HT1080 (cell line): ENCODE measurements at places on chromosomes 6 and 20. TPM values are rescaled to one million over a fixed set of nuclear protein-coding genes. Genes with fewer than 3 reads are reported as not detected.

DNA sequence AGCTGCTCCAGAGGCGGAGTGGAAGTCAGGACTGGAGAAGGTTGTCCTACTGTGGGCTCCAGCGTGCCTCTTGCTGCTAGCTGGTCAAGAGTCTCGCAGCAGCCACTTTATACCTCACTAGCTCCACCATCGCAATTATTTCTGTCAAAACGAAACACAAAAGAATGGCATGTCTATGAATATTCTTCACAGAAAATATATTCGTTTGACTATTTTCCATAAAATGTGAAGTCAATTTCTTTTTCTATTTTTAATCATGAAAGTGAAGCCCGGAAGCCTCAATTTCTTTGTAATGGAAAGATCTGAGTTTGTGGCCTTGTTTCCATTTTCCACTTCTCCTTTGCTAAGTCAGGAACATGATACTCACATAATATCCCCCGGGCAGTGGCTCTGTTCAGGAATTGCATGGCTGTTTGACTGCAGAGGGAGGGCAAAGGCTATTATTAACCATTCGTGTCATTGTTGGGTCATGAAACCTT is 51.7 kb downstream of the DTD1 start:
- DNase-seq: no peak

DNA sequence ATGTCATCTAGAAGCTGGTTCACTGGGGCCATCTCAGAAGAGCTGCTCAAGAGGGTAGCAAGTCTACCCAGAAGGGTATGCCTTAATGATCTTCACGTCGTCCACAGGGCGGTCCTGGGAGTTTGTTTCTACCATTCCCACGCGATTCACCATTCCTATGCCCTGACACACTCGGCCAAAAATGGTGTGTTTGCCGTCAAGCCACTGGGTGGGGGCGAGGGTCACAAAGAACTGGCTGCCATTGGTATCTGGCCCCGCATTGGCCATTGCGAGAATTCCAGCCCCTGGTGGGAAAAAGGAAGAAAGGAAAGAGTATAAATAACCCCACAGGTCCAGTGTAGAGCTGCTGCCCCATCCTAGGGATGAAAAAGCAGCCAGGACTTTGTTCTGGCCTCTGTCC is 16.5 kb upstream of the CPNE5 start:
- DNase-seq: no peak

DNA sequence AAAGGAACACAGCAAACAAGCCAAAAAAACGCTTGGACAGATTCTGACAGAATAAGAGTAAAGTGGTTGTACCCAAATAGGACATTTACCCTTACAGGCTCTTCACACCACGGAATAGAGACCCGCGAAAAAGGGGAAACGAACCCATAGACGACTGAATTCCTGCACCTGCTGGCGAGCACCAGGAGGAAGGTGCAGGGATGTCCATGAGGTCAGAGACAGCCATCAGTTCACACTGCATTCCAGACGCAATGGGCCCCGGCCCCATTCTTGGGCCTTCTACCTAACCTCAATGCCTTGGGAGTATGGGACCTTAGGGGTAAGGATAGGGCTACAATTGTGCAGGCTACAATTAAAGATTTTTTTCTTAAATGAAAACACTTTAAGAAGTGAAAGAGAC is 5.2 kb upstream of the DIDO1 start:
- DNase-seq: no peak

- DNase-seq: no peak
Observed at GRCh38 chr6:53770780-53771249, 24.0 kb upstream of the LRRC1 start.

DNA sequence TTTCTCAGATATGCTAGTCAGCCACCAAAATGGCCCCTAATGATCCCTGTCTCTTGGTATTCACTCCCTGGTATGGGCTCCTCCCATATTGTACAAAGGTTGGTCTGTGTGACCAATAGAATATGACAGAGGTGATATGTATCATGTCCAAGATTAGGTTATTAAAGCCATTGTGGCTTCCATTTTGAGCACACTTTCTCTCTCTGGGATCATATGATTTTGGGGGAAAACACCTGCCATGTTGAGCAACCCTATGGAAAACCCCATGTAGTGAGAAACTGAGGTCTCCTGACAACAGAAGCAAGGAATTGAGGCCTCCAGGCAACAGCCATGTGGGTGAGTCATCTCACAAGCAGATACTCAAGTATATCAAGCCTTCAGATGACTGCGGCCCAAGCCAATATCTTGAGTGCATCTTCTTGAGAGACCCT is 7.1 kb upstream of the ZNF318 start:
- DNase-seq: no peak

DNA sequence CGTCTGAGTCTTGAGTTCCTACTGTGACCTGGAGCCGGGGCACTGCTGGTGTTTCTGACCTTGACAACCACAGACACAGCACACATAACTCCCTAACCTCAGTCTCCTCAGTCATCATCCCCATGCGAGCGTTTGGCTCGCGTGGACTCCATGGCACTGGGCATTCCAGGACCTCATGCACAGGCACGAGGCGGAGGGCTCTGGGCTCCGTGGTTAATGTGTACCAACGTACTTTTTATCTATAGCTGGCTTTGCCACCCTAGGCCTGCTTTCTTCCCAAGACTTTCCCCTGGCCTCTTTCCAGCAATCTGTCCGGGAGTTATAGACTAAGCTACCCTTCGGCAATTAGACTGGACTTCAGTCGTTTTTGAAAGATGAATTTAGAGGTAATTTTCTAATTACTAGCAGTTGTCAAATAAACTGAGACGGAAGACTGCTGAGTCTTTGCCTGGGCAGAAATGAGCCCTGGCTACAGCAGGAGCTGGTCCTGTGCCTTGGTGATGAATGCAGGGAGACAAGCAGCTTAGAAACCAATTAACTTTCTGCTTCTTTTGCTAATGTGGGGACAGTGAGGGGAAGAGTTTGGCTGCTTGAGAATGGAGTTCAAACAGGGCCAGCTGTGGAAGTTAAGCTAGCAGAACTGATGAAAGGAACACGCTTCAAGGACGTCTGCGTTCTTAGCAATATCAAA is 16.1 kb upstream of the CTCFL start:
- DNase-seq: no peak

DNA sequence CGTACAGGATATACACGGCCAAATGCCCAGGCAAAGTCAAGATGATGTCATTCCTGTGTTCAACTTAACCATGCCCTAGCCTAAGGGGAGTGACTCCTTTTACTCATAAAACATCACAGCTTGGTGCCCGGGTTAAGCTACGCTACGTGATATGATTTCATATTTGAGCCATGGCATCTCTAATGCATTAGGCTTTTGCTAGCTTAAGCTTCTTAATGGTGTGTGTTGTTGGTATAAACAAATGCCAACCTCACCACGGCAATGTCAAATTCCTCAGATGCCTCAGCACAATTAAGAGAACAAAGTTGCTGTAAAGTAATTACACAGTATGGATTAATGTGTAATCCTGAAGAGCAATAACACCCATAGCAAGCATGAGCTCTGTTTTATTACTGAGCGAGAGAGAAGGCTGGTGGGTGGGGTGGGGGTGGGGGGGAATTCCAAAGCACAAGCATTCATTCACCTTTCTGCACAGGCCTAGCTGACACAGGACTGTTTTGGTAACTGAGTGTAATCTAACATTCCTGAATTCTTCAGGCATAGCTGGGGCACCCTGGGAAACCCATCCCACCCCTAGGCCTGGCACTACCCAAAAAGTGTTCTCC is 44.7 kb upstream of the CNKSR3 start:
- DNase-seq: peak; percentile 39

- DNase-seq: no peak
Observed at GRCh38 chr20:54173653-54174456, at the start of gene CYP24A1. CYP24A1 (minus strand) TSS chr20:54173986; CDS start chr20:54173579, 407 bp downstream.

DNA sequence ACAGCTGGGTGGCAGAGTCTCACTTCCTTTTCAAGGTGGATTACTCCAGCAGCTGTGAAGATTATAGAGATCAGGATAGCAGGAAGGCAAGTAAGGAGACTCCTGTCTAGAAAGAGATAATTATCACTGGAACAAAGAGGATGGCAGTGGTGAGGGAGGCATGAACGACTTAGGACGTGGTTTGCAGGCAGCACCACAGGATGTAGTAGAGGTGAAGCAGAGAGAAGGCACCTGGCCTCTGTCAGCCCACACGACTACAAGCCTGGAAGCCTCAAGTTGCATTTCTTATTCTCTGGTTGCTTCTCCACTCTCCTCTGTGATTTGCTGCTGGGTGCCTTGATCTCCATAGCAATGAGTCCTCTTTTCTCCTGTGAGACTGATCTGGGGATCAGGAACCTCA is 62.7 kb downstream of the TSHZ2 start:
- no peak for DNase-seq

- DNase-seq: no peak
Observed at GRCh38 chr6:439641-440167, 48.2 kb downstream of the IRF4 start.

DNA sequence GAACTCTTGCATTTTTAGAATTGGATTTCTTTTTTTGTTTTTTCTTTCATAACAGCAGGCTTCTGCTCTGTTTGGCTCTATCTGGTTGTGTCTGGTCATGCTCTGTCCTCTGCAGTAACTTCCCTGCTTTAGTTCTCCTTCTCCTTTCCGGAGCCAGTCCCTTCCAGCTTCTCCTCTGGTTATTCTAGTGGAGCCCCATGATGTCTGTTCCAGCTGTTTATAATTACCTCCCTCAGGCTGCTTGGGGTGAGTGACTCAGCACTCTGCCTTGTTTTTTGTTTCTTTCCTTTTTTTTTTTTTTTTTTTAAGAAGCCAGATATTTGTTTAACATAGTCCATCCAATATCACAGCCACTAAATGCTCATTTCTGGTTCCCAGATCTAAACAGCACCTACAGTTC is 409.6 kb downstream of the MAFB start:
- peak; percentile 58 for DNase-seq

The PSORS1C2 gene
- not detected in 2 replicates for total RNA-seq

The CDH26 gene
- 0.64 TPM in 1 of 2 replicates, not detected in the other for total RNA-seq

The COL9A3 gene
- 0.08 and 0.84 TPM in 2 replicates for total RNA-seq

The SYNCRIP gene
- total RNA-seq: 130 and 159 TPM in 2 replicates

The GGTLC1 gene
- not detected in 2 replicates for total RNA-seq

The ALDH8A1 gene
- 0.03 and 0.13 TPM in 2 replicates for total RNA-seq

The LST1 gene
- not detected in 2 replicates for total RNA-seq

The TBC1D32 gene
- 1.9 and 2.4 TPM in 2 replicates for total RNA-seq

The LTB gene
- total RNA-seq: not detected in 2 replicates
